ENCODE measurements at places on chromosomes 12 and 14.

GRCh38 chr12:45644541-45644940 is 85.0 kb upstream of the ARID2 start:
- peak; percentile 54 for DNase-seq

- DNase-seq: no peak
Measured at GRCh38 chr14:61663312-61663979, 31.9 kb upstream of the HIF1A start.

GRCh38 chr14:105240811-105241576 is 7.3 kb upstream of the BTBD6 start:
- no peak for DNase-seq

- DNase-seq: peak; percentile 40
Measured at GRCh38 chr12:29640589-29641345, 143.0 kb downstream of the TMTC1 start.

DNA sequence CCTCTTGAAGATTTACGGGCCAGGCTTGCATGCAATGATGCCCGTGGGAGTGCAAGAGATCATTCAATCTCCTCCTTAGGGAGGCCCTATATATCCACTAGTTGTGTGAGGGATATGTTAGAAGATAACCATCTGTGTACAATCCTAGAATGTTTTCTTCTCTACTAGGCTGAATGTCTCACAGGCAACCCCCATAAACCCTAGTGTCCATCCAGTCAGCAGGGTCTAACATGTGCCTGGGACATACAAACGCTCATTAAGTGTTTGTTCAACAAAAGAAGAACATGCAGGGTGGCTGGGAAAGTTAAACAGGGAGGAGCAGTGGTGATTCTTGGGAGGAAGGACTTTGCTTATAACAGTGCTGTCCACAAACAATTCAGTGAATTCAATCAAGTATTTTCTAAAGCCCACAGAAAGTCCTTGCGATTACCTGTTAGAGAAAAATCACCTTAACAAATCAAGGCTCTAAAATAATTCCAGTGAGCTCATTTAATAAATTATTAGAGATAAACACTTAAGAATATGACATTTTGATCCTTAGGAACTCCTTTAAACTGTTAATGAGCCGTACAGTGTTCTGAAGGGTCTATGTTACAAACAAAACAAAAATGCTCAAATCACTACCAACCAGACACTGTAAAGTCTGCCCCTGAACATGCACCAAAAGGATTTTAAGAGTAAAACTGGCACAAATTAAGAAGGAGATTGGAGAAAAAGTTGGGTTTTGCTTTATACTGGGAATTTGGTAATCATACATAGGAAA is 96.6 kb upstream of the FERMT2 start:
- peak; percentile 57 for DNase-seq
